ENCODE measurements at places on chromosomes 4 and X.

GRCh38 chrX:103663981-103664762 lies 22.3 kb downstream of the MORF4L2 start:
- DNase-seq: no peak

GRCh38 chr4:54566608-54567007 lies 91.1 kb upstream of the KIT start:
- peak; percentile 62 for DNase-seq

- no peak for DNase-seq
Measured at GRCh38 chrX:109943092-109943739, 59.7 kb upstream of the TMEM164 start.

GRCh38 chr4:38904682-38905081 lies 37.1 kb downstream of the FAM114A1 start:
- no peak for DNase-seq
